ENCODE measurements at places on chromosomes 5 and 9.

GRCh38 chr9:123048748-123049147 is 15.3 kb downstream of the GPR21 start:
- peak; percentile 39 for DNase-seq

DNA sequence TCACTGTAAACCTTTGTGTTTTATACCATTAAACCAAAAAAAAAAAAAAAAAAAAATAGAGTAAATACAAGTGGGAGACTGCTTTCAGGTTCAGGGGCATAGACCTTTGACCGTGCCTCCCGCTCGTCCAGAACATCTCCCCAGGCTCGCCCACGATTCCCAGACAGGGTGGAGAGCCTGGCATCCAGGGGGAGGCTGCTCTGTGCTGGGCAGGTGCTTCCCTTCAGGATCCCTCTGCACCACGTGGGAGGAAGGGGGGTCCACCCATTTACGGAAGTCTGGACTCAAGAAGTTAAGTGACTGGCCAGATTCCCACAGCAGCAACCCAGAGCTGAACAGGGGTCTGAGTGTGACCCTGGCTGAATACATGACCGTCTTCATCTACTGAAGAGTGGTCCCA is 125.4 kb upstream of the LMX1B start:
- DNase-seq, result no peak

- DNase-seq, result no peak
Observed at GRCh38 chr5:172790496-172790889, 19.5 kb upstream of the DUSP1 start.

DNA sequence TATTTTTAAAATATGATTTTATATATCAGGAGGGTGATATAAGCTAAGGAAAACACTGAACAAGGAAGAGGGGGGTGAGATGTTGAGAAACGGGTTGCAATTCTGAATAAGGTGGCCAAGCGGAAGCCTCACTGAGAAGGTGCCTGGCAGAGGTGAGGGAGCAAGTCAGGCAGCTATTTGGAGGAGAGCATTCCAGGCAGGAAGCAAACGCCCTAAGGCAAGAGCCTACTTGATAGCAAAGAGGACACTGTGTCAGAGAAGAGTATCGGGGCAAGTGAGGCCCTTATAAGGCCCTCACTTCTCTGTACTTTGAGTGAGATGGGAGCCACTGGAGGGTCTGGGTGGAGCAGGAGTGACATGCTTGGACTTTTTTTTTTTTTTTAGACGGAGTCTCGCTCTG is 8.0 kb upstream of the CTNNA1 start:
- DNase-seq, result no peak

DNA sequence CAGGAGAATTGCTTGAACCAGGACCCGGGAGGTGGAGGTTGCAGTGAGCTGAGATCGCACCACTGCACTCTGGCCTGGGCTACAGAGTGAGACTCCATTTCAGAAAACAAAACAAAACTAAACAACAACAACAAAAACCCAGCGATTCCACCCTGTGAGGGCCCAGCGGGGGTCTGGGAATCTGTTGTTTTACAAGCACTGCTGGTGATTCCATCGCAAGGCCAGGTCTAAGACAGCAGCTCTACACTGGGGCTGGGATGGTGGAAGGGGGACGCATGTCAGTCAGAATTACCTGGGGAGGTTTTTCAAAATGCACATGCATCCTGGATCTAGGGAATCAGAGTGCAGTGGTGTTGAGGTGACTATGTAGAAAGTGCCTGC is 90.9 kb downstream of the ANKRD55 start:
- DNase-seq, result no peak

DNA sequence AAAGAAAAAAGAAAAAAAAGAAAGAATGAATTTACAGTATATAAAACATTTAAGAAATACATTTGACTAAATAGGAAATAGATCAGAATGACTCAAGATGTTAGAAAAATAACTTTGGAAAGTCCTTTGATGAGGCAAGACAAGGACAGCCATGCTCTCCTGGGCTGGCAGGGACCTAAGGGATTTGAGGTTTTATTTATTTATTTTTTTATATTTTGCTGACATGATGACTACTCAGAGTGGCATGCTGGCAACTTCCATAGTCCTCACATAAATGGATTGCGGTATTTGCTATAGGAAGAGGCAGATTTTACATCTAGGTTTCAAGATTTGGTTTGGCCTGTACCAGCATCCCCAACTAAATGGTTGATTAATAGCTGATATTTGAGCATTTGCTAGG is 17.7 kb downstream of the SLC28A3 start:
- peak; percentile 58 for DNase-seq

DNA sequence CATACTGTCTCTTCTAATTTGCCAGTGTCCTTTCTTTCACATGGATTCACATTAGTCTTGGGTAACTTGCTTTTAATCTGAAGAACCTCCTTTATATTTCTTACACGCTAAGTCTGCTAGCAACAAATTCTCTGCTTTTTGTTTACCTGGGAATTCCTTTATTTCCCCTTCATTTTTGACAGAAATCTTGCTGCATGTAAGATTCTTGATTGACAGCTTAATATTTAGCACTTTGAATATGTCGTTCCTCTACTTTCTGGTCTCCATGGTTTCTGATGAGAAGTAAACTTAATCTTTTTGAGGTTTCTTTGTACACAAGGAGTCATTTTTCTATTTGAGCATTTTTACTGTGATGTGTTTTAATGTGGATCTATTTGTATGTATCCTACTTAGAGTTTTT is 6.2 kb upstream of the PTPDC1 start:
- DNase-seq, result no peak

DNA sequence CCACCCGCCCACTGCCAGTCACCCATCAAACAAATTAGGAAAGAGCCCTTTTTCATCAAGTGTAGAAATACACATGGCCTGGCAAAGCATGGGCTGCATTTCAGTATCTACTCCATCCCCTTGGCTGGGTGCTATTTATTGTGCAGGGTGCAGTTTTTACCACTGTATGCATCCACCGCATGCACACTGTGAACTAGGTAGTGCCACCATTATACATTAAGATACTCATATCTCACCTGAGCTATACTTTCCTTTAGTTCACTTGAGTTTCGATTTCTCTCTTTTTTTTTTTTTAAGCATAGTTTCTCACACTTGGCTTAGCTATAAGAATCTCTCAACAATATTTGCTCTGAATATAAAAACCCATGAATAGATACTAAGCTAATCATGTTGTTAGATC is 49.4 kb downstream of the JMY start:
- no peak for DNase-seq

DNA sequence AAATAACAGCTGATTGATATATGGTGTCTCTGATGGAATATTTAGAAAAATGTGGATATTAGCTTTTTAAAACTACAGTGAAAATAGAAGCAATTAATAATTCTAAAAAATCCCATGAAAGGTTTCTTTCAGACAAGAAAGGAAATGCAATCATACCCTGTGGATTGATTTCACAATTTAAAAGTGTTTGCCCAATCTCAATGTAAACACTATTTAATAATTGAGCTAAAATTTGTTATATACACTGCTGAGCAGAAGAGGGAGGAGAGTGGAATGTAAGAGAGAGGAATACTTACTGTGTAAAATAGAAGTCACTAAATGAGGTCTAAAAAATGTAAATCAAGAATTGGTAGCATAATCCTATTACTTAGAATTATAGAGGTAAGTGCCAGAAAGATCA is 76.9 kb downstream of the FEM1C start:
- DNase-seq, result peak; percentile 20

- no peak for DNase-seq
Observed at GRCh38 chr9:31355965-31356364, 1028.5 kb upstream of the ACO1 start.

DNA sequence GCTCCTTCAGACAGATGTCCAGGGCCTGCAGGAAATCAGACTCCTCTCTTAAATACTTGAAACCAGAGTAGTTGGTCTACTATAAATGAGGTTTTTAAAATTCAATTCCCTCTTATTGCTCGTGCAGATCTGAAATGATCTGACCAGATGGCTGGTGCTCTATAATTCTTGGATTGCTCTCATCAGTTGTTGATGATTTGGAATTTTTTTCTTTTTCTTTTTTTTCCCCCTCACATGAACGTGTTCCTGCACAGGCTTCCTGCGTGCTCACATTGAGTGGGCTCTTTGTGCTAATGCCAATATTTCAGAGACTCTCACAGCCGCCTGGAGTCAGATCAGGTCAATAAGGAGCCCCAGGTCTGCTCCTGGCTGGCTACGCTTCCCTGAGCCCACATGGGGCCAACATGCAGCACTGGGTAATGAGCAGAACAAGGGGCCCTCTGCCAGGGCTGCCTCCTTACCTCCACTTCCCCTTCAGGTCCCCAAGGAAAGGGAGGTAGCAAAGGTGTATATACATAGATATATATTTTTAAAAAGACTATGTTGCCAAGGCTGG is 82.0 kb downstream of the SIL1 start:
- DNase-seq, result no peak

DNA sequence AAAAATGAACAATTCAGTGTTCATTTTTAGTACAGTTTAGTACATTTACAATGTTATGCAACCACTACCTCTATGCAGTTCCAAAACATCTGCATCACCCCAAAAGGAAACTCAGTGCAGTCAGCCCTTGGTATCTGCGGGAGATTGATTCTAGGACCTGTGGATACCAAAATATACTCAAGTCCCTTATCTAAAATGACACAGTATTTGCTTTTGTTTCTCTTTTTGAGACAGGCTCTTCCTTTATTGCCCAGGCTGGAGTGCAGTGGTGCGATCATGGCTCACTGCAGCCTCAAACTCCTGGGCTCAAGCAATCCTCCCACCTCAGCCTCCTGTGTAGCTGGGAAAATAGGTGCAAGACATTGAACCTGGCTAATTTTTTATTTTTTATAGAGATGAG is 114.0 kb downstream of the PIP5K1B start:
- DNase-seq, result no peak

DNA sequence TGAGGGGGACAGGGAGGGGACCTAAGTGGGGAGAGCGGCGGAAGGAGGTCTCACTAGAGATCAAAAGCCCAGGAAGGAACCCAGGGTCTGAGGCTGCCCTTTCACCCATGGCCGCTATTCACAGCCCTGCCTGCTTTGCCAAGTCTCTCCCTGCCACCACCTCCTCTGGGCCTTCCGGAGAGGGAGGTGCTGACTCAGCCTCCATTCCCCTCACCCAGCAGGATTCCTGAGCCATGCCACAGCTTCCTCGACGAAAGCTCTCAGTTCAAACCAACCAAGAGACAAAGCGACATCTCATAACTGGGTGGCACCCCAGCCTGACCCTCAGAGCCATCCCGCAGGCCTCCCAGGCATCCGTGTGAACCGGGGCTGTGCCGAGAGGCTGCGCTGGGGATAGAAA is 36.7 kb downstream of the PAX5 start:
- DNase-seq, result no peak

DNA sequence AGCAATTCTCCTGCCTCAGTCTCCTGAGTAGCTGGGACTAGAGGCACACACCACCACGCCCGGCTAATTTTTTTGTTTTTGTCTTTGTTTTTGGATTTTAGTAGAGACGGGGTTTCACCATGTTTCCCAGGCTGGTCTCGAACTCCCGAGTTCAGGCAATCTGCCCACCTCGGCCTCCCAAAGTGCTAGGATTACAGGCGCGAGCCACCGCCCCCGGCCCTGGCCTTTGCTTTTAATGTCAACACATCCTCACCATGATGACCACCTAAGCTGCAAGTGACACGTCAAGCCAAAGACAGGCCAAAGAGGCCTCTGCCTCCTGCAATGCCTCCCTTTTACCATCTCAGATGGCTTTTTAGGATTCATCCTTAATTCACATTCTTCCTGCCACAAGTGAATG is 121.5 kb upstream of the NR5A1 start:
- DNase-seq, result no peak

GRCh38 chr5:56432321-56432720 is 199.2 kb upstream of the ANKRD55 start:
- peak; percentile 41 for DNase-seq

GRCh38 chr5:6634788-6635430 is 1.7 kb downstream of the SRD5A1 start:
- DNase-seq, result no peak

GRCh38 chr9:83007521-83008300 is 55.2 kb downstream of the RASEF start:
- no peak for DNase-seq

GRCh38 chr5:36156619-36157018 is 4.7 kb downstream of the SKP2 start:
- peak; percentile 70 for DNase-seq

GRCh38 chr5:53361708-53362107 is 118.7 kb upstream of the FST start:
- DNase-seq, result no peak

DNA sequence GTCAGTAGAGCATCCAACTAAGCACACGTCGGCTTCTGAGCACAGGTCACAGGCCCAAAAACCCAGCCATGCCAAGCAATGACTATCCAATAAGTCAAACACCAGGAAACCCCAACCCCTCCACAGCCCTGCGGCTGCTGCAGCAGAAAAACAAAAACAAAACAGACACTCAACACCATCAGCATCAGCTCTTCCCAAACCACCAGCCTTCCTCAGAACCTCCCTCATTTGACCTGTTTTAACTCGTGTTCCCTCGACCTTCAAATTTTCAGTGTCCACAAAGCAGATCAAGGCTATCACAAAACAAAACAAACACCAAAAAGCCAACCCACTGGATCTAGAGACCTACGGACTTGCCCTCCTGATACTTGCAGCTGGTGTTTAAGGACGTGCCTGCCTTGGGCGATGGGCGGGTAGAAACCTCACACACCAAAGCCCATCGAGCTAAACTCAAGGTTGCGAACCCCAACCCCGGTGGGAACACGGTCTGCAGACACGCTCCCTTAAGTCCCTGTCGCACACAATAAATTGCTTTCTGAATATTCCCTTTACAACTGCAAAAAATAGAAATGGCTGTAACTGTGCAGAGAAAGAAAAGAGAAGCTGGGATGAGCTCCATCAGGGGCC is 247.1 kb upstream of the ANKRD55 start:
- DNase-seq, result peak; percentile 37

DNA sequence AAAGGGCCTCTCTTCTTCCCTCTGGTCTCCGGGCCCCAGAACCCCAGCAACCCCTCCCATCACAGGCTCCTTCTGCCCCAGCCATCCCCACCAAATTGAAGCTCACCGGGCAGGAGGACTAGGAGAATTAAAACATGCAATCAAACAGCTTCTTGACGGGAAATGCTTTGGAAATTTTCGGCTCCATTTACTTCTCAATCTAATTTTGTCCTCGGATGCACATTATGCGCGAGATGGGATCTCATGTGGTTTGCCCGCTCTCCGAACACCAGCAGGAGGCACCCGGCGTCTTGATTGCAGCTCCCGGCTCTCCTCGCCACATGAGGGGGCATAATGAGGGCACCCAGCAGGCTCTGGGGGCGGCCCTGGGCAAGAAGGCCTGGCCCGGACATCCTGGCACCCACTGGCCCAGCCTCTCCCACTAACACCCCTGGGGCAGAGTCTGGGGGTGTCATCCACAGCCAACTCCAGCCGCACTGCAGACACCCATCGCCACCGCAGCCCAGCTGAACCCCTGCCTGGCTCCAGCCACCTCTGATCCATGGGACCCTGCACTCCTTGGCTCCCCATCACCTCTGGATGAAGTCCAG is 135.5 kb downstream of the PAX5 start:
- no peak for DNase-seq

GRCh38 chr9:107471552-107471951 is 18.0 kb downstream of the KLF4 start:
- peak; percentile 31 for DNase-seq
